WERI-Rb-1 (cell line): ENCODE measurements at places on chromosomes 16 and 17.

DNA sequence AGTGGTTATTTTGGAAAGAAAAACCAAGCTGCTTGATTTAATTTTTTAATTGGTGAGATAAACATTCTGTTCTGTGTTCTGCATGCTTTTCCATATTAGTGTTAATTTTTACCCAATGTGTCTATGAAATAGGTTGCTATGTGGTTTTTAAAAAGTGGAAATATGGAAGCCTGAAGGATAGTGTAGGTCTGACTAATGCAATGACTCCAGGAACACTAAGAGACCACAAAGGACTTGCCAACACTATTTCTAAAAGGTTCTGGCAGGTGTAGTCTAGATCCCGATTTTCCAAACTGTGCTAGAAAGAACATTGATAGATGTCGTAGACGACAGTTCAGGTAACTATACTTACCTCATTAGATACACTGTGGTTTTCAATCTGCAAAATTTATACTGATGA is 877.4 kb upstream of the GOT2 start:
- no peak for DNase-seq

GRCh38 chr17:81365601-81366585 is 29.4 kb upstream of the BAHCC1 start:
- no peak for DNase-seq

DNA sequence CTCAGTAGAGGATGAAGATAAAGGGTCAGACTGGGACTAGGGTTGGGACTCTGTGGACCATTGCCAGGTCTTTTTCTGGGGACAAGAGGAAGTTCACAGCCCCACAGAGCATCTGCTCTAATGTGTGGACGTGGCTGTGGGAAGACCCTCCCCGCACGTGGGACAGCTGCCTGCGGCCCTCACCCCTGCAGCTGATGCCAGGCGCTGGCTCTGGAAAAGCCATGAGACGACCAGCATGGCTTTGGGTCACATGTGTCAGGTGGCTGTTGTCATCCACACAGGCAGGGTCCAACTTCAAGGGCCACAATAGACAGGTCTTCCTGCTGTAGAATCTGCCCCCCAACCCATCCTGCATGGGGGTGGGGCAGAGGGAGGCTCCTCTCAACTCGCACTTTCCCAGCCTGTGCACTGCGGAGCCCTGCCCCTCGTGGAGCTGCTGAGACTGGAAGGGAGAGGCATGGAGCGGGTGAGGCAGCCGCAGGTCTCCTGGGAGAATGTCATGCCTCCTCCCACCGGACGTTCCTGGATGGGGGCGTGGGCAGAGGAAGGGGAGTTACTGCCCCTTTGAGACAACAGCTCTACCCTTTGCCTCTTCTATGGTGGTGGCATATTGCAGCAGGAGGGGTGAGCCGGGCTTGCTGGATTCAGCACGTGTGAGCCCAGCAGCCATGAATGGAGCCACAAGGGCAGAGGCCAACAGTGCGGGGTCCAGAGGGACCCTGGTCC is 53.4 kb downstream of the PIMREG start:
- no peak for DNase-seq

- no peak for DNase-seq
These were observed 13.0 kb downstream of the PITPNC1 start for GRCh38 chr17:67390006-67390645.

GRCh38 chr16:9539346-9539745 is 447.9 kb downstream of the HAPSTR1 start:
- DNase-seq = no peak

DNA sequence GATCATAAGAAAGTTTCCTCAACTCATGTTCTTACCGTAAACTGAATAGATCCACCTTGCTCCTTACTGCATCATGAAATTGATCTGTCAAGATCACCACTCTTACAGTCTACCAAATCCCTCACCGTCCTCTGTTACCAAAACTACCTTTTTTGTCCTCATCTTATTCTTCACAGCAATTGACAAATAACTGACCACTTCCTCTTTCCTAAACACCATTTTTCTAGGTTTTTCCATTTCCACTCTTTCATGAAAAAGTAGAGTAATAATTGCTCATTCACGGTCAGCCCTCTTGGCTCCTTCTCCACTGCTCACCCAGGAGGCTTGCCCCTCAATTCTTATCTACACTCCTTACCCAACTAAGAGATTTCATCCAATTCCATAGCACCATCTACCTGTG is 44.9 kb downstream of the ABCA5 start:
- no peak for DNase-seq

DNA sequence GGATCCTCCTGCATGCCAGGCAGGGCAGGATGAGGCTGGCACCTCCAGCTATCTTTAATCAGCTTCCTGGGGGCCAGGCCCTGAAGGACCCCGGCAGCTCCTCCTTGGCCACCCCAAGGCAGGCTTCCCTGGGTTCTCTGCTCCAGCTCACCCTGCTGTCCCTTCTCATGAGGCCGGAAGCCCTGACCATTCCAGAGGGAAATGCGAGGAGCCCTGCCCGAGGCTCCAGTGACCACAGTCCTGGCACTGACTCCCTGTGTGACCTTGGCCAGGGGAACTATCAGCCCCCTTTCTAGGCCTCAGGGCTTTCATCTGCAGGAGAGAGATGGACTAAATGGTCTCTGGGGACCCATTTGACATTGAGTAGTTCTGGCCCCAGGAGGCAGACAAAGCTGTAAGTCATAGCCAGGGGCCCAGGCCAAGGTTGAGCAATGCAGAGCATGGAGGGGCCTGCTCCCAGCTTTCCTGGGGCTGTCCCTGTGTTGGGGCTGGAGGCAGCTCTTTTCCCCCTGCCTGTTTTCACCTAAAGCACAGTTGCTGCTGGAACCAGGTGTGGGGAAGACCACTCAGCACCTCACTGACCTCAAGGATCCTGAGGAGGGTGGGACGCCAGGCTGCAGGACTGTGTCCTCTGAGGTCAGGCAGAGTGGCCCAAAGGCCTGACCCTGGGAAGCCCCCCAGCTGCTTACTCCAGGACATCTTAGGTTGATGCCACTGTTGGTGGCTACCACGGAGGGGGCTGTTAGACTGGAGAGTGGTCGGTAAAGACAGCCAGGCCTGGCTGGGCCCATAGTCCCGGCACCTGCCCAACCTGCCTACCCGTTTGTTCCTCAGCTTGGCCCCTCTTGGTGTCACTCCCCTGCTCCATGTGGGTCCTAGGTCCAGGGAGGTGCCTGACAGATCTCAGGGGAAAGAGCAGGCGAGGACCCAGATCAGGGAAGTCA is 8.1 kb downstream of the KCNH6 start:
- peak; percentile 68 for DNase-seq

- DNase-seq = no peak
These were observed 23.2 kb downstream of the MYH3 start for GRCh38 chr17:10633738-10634379.

GRCh38 chr17:69516911-69517310 is 102.4 kb downstream of the MAP2K6 start:
- no peak for DNase-seq

DNA sequence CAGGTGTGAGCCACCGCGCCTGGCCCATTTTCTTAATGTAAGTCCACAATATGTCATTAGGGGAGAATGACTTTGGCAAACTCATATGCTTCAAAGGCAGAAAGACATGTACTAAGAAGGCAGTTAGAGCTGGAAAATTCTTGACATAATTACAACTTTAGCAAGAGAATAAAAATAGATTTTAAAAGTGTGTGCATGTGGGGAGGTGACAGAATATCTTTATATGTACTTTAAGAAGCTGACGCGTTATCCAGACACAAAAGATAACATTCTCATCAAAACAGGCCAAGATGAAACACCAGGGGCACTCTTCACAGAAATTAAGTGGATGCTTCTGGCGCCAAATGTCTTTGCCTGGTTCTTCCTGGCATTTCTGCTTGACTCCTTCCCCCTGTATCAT is 28.2 kb downstream of the GJC1 start:
- no peak for DNase-seq

DNA sequence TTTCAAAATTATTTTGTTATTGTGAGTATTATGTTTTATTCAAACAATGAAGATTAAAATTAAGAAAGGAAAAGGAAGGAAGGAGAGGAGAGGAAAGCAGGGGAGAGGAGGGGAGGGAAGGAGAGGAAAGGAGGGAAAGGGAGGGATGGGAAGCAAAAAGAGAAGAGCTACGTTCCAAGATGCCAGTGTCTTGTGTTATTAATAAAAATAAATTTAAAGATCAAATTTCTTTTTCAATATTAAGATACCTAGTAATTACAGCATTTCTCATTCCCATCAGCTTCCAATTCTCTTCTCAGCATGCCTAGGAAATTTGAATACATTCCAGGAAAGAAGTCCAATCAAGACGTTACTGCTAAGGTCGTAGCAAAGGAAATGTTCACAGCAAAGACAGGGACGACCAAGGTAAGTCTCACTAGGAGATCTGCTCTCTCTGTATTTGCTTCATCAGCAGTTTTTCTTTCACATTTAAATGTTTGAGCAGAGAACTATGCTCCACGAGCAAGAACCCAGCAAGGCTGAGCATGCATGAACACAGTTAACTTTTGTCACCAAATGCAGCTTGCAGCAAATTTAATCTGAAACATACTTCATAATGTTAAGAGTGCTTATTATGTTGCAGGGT is 63.3 kb upstream of the HLF start:
- no peak for DNase-seq

DNA sequence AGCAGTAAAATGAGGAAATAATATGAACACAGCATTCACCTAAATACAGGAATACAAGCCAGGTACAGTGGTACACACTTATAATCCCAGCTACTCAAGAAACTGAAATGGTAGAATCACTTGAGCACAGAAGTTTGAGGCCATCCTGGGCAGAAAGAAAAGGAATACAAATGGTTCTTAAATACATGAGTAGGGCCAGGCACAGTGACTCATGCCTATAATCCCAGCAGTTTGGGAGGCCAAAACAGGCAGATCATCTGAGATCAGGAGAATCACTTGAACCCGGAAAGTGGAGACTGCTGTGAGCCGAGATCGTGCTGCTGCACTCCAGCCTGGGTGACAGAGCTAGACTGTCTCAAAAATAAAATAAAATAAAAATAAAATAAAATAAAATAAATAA is 23.0 kb upstream of the SMG8 start:
- no peak for DNase-seq

GRCh38 chr17:76506408-76507345 is 5.5 kb upstream of the RHBDF2 start:
- DNase-seq = peak; percentile 92

- DNase-seq = no peak
These were observed 17.5 kb downstream of the RAB11FIP3 start for GRCh38 chr16:442976-443375.

DNA sequence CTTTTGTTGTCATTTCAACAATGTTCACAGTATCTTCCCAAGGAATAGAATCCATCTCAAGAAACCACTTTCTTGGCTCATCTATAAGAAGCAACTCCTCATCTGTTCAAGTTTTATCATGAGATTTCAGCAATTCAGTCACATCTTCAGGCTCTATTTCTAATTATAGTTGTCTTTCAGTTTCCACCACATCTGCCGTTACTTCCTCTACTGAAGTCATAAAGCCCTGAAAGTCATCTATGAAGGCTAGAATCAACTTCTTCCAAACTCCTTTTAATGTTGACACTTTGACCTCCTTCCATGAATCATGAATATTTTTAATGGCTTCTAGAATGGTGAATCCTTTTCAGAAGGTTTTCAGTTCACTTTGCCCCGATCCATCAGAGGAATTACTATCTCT is 102.1 kb downstream of the CDH13 start:
- no peak for DNase-seq

- DNase-seq = no peak
These were observed 4.2 kb downstream of the RPL13 start for GRCh38 chr16:89564476-89565255.

DNA sequence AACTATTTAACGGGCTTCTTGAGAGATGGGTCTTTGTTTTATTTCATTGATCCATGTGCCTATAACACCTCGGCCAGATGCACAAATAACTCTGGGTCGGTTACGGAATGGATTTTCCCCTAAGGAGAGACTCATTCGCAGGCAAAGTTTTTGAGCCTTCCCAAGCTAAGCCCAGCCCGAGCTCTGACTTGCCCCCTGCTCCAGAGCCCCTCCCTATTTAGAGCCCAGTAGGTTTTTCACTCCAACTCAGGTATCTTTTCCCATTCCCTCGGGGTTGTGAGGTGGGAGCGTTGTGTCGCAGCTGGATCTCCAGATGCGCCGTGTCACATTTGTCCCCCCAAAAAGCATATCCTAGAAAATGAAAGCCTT is 812 bp upstream of the MYOCD start:
- no peak for DNase-seq

DNA sequence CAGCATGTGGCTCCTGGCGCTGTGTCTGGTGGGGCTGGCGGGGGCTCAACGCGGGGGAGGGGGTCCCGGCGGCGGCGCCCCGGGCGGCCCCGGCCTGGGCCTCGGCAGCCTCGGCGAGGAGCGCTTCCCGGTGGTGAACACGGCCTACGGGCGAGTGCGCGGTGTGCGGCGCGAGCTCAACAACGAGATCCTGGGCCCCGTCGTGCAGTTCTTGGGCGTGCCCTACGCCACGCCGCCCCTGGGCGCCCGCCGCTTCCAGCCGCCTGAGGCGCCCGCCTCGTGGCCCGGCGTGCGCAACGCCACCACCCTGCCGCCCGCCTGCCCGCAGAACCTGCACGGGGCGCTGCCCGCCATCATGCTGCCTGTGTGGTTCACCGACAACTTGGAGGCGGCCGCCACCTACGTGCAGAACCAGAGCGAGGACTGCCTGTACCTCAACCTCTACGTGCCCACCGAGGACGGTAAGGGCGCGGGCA is 645 bp downstream of the NLGN2 start:
- no peak for DNase-seq

- DNase-seq = no peak
These were observed 25.1 kb downstream of the C16orf54 start for GRCh38 chr16:29720703-29721102.

DNA sequence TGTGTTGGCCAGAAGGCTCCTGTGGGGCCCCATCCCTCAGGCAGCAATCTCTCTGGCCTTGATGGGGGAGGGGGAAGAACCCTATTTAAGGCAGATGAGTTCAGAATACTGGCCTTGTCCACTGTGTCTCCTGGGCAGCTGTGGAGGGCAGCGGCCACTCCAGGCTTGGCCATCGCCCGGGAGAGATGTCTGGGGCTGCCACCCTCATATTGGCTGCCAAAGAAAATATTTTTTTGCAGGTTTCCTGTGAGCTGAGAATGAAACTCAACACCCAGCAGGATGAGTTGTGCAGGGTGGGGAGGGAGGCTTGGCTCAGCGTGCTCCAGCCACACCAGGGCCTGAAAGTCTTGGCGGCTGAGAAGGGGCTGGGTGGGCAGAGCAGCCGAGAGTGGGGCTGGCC is 14.4 kb upstream of the TIMP2 start:
- DNase-seq = no peak

DNA sequence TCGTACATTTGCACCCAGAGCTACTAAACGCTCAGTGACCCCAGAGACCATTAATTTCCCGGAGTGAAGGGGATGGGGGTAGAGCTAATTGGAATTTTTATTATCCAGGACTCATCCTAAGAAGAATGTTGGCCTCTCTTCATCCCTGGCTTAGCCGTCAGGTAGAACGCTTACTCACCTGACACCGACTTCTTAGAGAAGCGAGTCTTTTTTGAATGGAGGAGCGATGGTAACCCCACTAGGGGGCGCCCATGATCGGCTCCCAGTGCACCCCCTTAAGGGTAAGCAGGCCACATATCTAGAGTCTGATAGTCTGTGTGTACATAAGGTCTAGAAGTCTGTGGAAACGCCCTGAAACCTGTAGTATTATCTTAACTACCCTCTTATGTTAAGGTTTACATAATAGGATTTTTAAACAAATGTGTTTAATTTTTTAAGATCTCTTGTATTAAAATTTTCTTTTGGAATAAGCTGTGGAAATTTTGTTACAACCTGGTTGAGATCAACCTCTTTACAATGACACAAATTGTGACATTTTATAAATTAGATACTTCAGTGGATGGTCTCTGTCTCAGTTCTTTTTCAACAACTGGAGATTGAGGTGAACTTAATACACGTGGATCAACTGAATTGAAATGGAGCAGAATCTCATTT is 229.8 kb downstream of the CPPED1 start:
- peak; percentile 81 for DNase-seq
